ENCODE measurements at places on chromosomes 13 and 19.

DNA sequence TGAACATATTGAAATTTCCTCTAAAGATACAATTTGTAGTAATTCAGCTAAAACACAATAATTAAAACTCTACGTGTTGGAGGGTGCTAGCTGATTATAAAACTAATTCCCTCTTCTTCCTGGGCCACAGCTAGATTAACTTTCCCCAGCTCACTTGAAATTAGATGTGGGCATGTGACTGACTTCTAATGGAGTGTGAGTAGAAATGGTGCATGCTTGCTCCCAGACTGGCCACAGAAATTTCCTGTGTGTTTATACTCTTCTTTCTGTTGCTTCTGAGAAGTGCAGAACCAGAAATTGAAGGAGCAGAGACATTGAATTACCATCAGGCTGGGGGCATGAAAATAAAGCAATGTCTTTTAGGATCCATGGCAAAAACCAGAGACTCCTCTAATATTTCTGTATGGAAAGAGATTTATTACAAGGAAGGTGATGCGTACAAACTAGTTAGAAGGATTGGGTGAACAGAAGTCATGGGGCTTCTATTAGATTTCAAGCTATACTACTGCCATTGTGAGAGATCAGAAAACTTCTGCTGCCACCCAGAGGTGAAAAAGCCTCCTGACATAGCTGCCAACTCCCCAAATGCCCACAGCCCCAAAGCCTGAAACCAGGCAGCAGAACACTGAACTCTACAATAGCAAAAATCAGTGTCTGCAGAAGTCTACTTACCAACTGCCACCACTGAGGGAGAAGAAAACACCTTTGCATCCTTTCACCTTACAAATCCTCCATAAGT is 379.2 kb upstream of the MIR17HG start:
- no peak overlapping the region for H3K4me3 ChIP-seq
- H3K4me1 ChIP-seq = no peaks in the 10 kb centered on the region
- no peak for DNase-seq
- no peak overlapping the region for H3K27ac ChIP-seq

- H3K36me3 ChIP-seq = no peaks in the 10 kb centered on the region
- H3K27me3 ChIP-seq = peaks cover 4% of the 10 kb centered on the region
- DNase-seq = no peak
- H3K4me1 ChIP-seq = no peaks in the 10 kb centered on the region
- H3K27ac ChIP-seq = no peak overlapping the region
Measured at GRCh38 chr19:3852614-3853254, 16.1 kb downstream of the ZFR2 start.

DNA sequence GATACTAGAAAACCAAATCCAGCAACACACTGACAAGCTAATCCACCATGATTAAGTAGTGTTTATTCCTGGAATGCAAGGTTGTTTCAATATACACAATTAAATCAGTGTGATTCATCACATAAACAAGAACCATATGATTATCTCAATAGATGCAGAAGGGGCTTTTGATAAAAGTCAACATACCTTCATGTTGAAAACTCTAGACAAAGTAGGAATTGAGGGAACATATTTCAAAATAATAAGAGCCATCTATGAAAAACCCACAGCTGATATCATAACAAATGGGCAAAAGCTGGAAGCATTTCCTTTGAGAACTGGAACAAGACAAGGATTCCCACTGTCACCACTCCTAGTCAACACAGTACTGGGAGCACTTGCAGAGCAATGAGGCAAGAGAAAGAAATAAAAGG is 213.6 kb upstream of the CSNK1A1L start:
- no peaks in the 10 kb centered on the region for H3K4me1 ChIP-seq
- H3K36me3 ChIP-seq = no peaks in the 10 kb centered on the region
- H3K27ac ChIP-seq = no peak overlapping the region
- no peak for DNase-seq

GRCh38 chr13:60152904-60153303 is 10.8 kb downstream of the DIAPH3 start:
- H3K36me3 ChIP-seq = no peaks in the 10 kb centered on the region
- H3K27ac ChIP-seq = no peak overlapping the region
- no peak for DNase-seq
- H3K27me3 ChIP-seq = no peaks in the 10 kb centered on the region

DNA sequence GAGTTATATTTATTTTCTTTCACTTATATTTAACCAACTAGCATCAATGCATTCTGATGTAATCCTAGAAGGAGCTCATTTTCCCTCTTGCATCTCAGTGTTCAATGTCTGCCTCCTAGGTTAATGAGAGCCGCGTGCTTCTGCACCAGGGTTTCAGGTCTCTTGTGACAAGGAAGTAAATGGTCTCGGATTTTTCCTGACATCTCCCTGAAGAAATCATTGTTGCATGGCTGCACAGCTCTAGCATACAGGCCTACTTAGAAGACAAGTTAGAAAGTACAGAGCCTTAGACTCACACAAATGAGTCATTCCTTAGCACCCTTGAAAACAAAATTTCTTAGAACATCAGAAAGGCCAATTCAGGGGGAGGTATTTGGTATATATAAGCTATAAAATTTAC is 57.2 kb upstream of the KLF12 start:
- H3K27ac ChIP-seq = no peak overlapping the region
- H3K27me3 ChIP-seq = no peaks in the 10 kb centered on the region
- H3K4me3 ChIP-seq = no peak overlapping the region
- H3K36me3 ChIP-seq = no peaks in the 10 kb centered on the region

DNA sequence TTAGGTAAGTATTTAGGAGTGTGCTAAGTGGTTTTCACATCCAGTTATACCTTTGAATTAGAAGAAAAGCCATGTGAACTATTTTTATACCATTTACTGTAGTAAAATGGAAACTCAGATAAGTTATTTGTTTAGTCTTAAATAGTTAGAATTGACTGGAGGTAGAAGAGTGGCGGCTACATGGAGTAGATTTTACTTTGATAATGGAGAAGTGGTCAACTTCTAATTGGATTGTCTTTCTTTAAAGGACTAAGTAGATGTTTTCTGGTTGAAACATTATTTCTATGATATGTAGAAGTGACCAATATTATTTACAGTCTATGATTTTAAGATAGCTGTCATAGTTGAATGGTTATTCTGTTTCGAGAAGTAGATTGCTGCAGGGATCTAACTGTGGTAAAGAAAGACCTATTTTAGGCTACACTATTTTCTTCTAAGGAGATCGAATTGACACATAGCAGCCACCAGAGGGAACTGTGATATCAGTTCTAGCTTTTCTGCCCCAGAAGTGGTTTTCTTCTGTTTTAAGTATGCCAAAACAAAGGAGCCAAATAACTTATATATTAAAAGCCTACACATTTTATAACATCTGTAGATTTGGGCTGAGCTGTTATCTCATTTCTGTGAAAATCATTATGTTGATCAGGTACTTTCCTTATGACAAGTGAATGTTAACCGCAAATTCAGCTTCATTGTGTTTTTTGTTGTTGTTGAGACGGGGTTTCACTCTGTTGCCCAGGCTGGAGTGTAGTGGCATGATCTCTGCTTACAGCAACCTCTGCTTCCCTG is 26.1 kb downstream of the ZMYM2 start:
- no peak overlapping the region for H3K27ac ChIP-seq
- peaks cover 38% of the 10 kb centered on the region for H3K4me1 ChIP-seq
- no peak overlapping the region for H3K4me3 ChIP-seq
- H3K36me3 ChIP-seq = peaks cover 7% of the 10 kb centered on the region
- no peaks in the 10 kb centered on the region for H3K27me3 ChIP-seq

DNA sequence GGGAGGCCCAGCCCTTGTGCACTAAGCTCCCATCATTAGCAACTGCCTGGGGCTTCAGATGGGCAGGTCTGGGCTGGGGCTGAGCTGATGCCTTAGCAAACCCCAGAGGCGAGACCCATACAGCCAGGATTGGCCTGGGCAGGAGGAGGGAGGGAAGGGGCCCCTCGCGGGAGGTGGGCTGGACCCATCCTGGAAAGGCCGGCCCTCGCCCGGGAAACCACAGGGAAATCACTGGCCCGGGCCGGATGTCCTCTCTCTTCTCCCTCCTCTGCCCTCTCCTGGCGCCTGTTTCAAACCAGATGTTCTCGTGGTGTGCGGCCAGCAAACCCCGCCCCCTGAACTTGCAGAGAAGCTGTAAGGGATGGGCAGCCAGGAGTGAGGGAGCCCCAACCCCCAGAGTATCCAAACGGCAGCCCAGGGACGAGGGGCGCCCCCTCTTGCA is 43.1 kb downstream of the TMEM255B start:
- no peaks in the 10 kb centered on the region for H3K36me3 ChIP-seq
- no peak overlapping the region for H3K27ac ChIP-seq
- H3K4me3 ChIP-seq = no peak overlapping the region
- H3K27me3 ChIP-seq = no peaks in the 10 kb centered on the region

DNA sequence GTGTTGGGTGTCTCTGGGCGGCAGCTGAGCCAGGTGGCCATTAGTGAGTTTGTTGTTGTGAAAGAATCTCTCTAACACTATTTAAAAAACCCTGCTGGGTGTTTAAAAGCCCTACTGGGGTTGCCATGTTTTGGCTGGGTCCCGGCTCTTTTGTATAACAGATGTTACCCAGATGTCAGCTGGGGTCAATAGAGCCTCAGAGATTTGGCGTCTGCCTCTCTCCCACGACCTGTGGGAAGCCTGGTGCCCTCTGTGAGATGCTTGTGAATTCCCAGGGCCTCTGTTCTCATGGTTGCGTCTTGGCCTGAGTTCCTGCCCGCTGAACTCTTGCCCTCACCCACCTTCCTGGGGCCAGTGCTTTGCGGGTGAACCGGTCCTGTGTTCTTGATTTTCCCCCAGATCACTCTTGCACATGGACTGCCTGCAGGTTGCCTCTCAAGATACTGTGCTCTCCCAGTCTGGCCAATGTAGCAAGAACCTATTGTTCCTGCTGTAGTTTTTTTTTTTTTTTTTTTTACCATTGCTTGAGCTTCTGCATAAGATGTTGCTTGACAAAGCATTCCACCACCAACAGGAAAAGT is 9.5 kb downstream of the NFILZ start:
- no peaks in the 10 kb centered on the region for H3K4me1 ChIP-seq
- peaks cover 34% of the 10 kb centered on the region for H3K27me3 ChIP-seq
- no peaks in the 10 kb centered on the region for H3K36me3 ChIP-seq
- DNase-seq = no peak
- no peak overlapping the region for H3K4me3 ChIP-seq

- no peaks in the 10 kb centered on the region for H3K4me1 ChIP-seq
- no peak overlapping the region for H3K4me3 ChIP-seq
- no peak overlapping the region for H3K27ac ChIP-seq
- no peak for DNase-seq
Measured at GRCh38 chr13:100870898-100871297, 196.3 kb upstream of the TMTC4 start.

DNA sequence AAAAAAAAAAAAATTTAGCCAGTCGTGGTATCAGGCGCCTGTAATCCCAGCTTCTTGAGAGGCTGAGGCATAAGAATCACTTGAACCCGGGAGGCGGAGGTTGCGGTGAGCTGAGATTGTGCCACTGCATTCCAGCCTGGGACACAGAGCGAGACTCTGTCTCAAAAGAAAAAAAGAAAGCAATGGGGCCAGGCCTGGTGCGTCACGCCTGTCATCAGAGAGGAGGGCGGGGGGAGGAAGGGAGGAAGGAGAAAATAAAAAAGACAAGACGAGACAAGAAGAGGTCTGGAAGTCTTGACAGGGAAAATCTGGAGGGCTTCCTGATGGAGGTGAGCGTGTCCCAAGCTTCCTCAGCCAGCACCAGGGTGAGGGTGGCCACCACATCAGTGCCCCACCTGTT is 54.9 kb upstream of the PTPRS start:
- no peaks in the 10 kb centered on the region for H3K36me3 ChIP-seq
- H3K4me3 ChIP-seq = no peak overlapping the region

DNA sequence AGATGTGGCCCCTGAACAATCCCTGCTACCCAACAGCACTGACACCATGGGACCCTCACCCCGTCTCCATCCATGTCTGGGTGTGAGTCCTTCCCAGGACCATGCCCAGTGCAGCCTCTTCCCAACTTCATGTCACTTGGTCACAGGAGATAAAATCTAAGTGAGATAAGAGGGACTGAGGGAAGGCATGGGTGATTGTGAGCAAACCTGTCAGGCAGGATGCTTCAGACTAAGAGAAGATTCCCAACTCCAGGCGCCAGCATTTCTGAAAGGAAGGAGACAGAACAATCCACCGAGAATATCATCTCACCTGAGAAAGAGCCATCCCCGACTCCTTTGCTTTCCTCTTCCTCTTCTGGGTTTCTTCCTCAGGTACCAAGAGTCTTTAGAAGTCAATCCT is 7.5 kb downstream of the ZNF320 start:
- no peaks in the 10 kb centered on the region for H3K4me1 ChIP-seq
- H3K27me3 ChIP-seq = no peaks in the 10 kb centered on the region
- DNase-seq = no peak

DNA sequence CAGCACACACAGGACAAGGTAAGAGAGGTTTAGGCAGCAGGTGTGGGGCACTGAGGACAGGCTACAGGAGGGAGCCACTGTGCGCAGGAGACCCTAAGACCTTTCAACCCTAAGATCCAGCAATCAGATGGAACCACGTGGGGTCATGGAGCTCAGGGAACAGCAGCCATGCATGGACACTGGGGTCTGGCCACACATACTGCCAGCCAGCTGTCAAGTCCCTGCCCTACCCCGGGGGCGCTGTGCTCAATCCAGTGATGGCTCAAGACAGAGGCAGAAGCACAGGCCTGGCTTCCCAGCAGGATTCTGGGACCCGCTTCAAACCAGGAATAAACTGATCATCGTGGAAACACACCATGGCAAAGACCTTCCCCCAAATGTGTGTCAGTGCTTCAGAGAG is 25.5 kb upstream of the EPHX3 start:
- no peaks in the 10 kb centered on the region for H3K27me3 ChIP-seq
- H3K4me3 ChIP-seq = no peak overlapping the region
- H3K27ac ChIP-seq = no peak overlapping the region

DNA sequence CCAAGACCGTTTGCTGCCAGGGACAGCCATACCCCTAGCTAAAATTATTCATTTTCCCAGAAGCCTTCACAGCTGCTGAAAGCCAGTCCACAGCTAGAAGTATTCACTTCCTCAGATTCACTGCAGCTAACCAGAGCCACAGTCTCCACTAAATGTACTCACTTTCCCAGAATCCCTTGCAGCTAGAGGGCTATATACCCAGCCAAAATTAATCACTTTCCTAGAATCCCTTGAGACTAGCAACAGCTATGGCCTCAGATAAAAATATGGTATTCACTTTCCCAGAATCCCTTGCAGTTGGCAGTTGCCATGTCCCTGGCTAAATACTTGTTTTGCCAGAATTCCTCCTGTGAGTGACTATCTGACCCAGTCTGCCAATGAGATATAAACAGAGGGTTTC is 13.8 kb upstream of the MEIS3 start:
- no peak overlapping the region for H3K27ac ChIP-seq
- no peak overlapping the region for H3K4me3 ChIP-seq
- H3K4me1 ChIP-seq = peaks cover 26% of the 10 kb centered on the region
- no peaks in the 10 kb centered on the region for H3K36me3 ChIP-seq
- DNase-seq = no peak
- peaks cover 98% of the 10 kb centered on the region for H3K27me3 ChIP-seq

Data from left ventricle myocardium inferior (tissue), 1 donor.